ENCODE measurements at places on chromosomes 16 and 17.

- DNase-seq, result peak; percentile 47
Measured at GRCh38 chr17:82388223-82388921, 16.8 kb downstream of the UTS2R start.

- DNase-seq, result no peak
Measured at GRCh38 chr17:71703701-71704100, 417.1 kb upstream of the SOX9 start.

- DNase-seq, result peak; percentile 22
Measured at GRCh38 chr16:89257757-89258465, 40.4 kb downstream of the ZNF778 start.

DNA sequence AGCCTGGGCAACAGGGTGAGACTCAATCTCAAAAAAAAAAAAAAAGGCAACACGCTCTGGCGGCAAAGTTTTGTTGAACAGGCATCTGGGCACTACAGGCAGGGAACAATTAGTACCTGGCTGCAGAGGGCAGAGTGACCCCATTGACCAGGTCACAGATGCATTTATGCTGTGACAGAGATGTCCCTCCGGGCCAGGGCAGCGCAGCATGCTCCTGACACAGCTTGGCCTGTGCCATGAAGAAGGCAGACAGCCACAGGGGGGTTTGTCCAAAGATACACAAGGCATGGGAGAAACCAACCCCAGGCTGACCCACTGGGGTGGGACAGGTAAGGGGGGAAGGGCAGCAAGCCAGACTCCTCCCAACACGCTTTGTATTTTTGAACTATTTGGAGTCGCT lies 7.7 kb upstream of the SRRM2 start:
- DNase-seq, result no peak

GRCh38 chr16:11417487-11417886 lies 72.2 kb downstream of the RMI2 start:
- no peak for DNase-seq

- peak; percentile 67 for DNase-seq
Measured at GRCh38 chr16:49592546-49593423, 219.2 kb downstream of the C16orf78 start.

- DNase-seq, result peak; percentile 54
Measured at GRCh38 chr16:66924527-66925321, 611 bp downstream of the RRAD start.

DNA sequence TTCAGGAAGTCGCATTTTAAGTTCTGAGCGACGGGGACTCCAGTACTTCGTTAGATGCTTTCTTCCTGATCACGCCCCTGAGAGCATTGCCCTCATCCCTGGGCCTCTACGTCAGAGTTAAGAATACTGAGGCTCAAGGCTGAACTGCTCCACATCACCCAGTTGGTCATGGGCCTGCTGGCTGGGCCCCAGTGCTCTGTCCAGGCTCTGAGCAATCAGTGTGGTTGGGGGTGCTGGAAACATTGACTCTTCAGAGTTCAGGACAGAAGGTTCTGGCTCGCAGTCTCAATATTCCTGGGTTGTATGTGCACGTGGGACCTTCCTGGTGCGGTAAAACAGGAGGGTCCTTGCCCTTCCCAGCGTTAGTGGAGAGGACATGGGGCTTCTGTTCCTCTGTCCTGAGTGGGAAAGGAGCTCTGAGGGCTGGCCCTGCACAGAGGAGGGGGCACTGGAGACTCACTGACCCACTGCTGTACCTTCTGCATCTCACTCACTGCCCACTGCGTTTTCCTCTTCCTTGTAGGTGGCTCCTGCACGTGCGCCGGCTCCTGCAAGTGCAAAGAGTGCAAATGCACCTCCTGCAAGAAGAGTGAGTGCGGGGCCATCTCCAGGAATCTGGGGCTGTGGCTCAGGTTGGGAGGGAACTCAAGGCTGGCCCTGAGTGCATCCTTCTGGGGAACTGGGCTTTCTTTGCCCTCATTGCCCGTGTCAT lies 518 bp downstream of the MT1E start:
- no peak for DNase-seq

DNA sequence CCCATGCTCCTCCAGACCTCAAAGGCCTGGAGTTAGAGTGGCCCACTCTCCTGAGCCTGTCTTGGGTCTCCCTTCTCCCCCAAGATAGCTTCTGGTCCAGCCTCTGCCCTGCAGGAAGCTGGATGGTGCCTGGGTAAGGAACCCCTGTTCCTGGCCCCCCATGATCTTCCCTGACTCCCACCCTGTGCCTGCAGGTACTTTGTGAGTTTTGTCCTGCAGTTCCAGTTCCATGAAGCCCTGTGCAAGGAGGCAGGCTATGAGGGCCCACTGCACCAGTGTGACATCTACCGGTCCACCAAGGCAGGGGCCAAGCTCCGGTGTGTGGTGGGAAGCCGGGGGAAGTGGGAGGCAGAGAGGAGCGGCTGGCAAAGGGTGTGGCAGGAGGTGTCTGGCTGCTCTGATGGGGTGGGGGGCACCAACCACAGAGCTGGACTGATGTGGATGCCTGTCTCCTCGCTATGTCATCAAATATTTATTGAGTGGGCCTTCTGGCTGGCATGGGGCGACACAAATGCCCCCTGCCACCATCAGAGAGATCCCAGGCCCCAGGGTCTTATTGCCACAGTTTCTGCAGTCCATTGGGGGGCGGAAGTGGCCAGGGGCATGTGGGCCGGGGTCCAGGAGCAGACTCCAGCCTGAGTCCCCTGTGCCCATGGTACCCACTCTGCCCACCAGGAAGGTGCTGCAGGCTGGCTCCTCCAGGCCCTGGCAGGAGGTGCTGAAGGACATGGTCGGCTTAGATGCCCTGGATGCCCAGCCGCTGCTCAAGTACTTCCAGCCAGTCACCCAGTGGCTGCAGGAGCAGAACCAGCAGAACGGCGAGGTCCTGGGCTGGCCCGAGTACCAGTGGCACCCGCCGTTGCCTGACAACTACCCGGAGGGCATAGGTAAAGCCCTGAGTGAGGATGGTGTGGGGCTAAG lies 7.1 kb downstream of the ACE start:
- DNase-seq, result no peak

DNA sequence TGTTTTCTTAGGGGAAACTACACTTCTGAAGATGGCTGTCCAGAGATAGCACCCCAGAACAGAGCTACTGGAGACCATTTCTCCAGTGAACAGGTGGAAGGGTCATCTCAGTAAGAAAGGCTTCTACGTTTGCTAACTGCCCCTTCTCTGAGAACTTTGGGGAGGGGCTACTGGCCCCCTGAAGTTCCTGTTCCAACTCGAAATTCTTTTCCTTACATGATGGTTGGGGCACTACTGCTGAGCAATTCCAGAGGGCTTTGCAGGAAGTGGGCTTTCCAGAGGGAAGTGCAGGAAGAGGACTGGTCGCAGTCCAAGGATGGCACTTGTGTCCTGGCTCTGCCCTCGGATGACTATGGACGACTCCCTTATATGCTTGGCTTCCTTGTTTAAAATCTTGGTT lies 31.2 kb downstream of the TOM1L2 start:
- DNase-seq, result no peak

GRCh38 chr17:21034340-21035235 lies 8.2 kb downstream of the USP22 start:
- peak; percentile 33 for DNase-seq

- no peak for DNase-seq
Measured at GRCh38 chr16:74607962-74608356, 1.0 kb upstream of the GLG1 start.

DNA sequence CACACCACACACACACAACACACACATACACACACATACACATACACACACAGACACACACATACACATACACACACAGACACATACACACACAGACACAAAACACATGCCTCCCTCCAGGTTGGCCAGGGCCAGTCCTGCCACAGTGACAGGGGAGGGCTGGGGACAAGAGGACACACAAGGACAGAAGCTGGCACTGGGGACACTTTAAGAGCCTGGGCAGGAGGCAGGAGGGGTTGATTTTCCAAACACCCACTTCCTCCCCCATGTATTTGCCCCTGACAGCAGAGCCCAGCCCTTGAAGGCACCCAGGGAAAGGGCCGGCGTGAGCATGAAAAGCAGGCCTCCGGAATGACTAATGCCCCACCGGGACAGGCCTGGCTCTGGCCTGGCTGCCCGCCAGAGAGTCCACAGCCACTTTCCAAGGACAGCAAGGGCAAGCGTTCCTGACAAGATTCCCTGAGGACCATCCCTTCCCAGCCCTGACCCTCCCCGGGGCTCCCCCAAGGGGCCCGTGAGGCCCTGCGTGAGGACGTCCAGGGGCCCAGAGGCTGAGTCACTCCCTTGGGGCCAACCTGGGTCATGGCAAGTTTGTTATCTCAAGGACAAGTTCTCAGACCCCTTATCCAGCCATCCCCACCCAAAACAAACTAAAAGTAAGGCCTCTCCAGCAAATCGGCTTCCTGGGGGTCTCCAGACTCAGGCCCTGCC lies 235.6 kb downstream of the ZNF423 start:
- peak; percentile 27 for DNase-seq

DNA sequence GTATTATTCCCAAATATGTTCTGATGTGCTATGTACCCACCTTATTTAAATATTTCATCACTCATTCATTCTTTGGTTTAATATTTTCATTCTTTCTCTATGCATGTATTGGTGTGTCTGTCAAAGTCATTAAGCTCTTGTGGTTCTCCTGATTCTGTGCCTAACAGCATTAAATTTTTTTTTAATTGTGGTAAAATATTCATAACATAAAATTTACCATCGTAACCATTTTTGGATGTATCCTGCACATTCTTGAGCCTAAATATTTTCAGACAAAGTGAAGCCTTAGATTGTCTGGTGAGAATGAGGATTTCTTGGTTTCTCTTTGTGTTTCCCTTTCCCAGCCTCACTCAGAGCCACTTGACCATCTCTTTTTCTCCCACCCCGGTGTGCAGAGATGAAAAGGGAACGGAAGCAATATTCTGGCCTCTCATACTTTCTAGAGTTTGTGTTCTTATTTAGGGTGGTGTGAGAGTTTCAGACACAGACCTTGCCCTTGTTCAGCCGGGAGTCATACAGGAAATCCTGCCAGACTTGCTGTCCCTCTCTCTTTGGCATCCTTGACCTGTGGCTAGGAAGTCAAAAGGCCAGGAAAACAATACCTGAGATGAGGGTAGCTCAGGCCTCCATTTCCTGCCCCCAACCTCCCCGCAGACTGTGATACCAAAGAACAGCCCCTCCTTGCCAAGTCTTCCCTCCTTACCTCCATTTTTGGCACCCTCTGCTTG lies 4.9 kb downstream of the CCL5 start:
- DNase-seq, result no peak

DNA sequence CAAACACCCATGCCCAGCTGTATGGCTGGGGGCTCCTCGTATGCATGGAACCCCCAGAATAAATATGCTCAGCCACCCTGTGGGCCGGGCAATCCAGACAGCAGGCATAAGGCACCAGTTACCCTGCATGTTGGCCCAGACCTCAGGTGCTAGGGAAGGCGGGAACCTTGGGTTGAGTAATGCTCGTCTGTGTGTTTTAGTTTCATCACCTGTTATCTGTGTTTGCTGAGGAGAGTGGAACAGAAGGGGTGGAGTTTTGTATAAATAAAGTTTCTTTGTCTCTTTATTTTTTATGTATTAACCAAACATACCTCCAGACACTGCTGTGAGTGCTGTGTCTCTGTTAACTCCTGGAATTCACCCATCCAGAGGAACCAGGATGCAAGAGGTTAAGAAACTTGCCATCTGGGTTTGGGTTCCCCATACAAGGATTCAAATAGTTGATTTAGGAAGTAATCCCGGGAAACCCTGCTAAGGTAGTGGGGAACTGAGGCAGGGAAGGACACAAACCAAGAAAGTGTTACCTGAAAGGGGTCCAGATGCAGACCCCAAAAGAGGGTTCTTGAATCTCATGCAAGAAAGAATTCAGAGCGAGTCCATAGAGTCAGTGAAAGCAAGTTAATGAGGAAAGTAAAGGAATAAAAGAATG lies 37.4 kb upstream of the IL21R start:
- no peak for DNase-seq

GRCh38 chr16:60318486-60318885 lies 1584.4 kb upstream of the GOT2 start:
- DNase-seq, result no peak

DNA sequence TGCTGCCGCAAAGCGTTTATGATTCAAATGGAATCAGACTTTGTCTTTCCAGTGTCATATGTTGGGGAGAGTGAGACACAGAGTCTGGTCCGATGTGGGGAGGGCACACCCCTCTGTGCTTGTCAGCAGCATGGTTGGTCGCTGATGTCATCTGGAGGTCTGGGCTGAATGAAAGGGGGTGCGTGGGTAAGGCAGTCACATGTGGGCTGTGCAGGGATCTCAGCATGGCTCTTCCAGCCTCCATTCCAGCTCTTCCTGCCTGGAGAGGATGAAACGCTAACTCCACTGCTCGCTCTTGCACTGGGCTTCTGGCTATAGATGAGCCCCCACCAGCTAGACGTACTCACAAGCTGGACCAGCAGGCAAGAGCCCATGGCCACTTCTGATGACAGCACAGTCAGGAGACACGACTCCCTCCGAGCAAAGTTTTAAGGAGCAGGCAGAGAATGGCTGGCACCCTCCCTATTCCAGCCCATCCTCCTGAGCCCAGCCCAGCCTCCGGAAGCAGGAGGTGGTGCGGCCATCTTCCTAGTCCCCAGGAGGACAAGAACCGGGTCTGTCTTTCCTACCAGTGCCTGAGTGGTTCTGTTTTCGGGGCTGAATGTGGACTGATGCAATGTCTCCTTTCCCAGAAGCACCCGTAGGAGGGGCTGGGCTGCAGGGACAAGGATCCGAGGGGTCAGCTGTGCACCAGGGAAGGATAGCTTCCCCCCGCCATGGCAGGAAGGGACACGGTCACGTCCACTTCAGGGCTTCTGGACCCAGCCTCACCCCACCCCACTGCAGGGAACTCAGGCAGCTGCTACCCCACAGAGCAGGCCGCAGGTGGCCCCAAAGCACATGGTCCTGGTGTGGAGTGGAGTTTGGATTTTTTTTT lies 41.5 kb upstream of the CBFA2T3 start:
- DNase-seq, result no peak

DNA sequence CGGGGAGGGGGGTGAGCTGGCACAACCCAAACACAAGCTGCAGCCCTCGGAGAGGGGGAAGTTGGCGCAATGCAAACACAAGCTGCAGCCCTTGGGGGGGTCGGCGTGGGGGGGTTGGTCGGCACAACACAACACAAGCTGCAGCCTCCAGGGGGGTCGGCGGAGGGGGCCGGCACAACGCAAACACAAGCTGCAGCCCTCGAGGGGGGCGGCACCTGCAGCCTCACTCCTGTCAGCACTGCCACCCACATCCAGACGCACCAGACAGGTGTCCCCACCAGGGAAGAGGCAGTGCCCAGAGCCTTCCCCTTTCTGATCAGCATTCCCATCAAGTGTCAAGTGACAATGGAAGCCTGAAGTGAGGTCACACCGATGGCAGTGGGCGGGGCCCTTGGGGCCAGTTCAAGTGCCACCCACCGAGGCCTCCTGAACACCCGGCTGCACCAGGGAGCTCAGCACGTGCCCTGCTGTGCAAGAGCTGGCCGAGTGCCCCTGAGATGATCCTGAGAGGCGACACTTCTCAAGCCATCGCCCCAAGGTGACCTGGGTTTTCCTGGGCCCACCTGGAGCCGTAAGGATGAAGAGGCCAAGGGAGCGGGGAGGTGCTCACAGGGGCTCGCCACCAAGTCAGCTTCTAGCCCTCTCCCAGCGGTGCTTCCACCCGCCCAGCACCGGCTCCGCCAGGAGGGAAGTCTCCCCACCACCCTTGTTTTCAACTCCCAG lies 59.3 kb downstream of the KLHDC4 start:
- no peak for DNase-seq

Data from hematopoietic multipotent progenitor cell treated with erythropoietin and hydrocortisone succinate and interleukin-3 and kit ligand, for 4 days (in vitro differentiated cells).